ENCODE measurements at places on chromosomes 1 and 21.

DNA sequence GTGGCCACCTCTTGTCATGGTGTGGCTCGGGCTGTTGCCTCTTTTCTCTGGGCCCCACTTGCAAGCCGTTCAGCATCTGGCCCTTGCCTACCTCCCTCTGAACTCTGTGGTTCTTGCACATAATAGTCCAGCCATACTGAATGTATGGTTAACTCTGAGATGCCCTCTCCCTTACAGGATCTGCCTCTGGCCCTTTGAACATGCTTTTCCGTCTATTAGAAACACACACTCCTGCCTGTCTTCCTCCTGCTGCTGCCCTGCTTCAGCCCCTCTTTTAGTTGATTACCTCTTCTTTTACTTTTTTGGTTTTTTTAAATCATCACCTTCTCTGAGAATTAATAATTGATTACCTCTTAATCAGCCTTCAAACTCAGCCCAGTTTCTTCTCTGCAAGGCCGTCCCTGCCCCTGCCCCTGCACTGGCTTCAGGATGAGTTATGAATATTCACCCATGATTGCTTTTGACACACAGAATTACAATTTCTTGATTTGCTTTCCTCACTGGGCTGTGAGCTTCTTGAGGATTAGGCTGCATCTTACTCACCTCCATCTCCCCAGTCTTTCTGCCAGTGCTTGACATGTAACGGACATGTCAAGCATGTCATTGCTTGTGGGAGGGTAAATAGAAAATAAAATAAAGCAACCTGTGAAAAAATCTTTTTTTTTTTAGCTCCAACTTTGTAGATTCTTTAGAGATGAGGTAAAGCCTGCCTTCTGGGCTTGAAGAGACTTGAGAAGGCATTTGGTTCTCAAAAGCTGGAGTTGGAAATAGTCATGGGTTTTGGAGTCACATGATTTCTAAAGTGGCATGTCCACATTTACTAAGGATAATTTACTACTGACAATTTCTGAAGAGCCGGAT lies 158.3 kb downstream of the PLXNA2 start:
- DNase-seq = no peak

DNA sequence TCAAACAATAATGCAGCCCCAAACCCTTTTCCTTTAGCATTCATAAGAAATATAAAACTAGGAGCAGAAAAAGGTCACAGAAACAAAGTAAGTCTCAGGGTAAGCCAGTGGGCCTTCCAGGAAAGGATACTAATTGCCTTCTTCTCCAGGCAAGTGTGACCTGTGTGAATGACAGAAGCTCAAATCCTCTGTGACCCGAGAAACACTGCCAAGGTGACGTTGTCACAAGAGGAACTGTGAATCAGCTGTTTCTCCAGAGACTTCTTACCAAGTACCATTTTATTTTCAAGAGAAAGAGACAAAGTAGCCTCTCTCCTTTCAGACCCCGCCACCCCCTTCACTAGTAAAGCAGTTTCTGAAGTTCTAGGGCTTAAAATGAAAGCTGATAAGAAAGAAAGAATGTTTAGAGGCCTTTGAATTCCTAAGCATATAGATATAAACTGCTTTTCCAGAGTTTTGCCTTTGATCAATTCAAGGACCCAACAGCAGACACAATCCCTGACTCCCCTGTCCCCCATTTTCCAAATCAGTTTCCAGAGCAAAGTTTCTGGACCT lies 155.6 kb downstream of the NUF2 start:
- DNase-seq = no peak

GRCh38 chr1:225880636-225881035 lies 1.5 kb downstream of the TMEM63A start:
- no peak for DNase-seq

DNA sequence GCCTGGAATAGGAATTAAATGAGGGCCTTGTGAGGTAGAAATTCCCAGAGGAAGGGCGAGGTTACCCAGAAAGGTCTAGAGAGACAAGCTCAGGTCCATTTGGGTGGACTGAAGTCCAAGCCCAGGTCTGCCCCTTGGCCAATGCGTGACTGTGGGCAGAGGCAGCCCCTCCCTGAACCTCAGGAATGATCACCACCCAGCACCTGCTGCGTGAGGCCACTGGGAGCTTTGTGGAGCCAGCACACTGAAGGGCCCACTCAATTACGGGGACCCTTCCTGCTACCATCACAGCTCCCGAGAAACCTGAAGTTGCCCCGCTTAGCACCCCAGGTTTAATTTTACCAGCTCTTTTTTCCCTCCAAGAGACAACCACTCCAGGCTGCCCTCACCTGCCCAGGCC lies 6.5 kb upstream of the MATN1 start:
- no peak for DNase-seq

GRCh38 chr1:169759038-169759437 lies 25.2 kb upstream of the SELE start:
- DNase-seq = no peak

DNA sequence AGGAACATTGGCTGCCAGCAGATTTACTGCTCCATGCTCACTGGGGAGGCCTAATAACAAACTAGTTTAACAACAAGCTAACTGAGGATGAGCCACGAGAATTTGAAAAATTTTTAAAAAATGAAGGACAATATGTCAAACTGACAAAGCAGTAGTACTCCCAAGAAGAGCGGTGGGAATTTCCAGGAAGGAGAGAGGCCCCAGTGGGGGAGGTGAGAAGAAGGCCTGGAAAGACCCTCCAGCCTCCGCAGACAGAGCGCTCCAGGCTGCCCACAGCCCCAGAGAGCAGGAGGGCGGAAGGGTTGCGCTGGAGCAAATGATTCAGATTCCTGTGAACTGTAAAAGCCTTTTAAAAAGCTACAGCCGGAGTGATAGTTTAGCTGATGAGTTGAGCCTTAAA lies 78.5 kb downstream of the SIPA1L2 start:
- no peak for DNase-seq

GRCh38 chr1:223842784-223843183 lies 3.0 kb downstream of the TP53BP2 start:
- no peak for DNase-seq

DNA sequence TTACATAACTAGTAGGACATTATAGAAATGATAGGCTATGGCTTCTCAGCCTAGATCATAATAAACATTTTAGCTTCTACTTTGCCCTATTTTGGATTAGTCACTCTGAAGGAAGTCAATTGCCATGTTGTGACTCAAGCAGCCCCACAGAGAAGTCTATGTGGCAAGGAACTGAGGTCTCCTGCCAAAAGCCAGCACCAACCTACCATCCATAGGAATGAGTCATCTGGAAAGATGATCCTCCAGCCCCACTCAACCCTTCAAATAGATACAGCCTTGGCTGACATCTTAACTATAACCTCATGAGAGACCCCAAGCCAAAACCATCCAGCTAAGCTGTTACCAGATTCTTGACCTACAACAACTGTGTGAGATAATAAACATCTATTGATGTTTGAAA lies 76.3 kb upstream of the BEND5 start:
- no peak for DNase-seq

- DNase-seq = peak; percentile 89
Measured at GRCh38 chr1:206864939-206865671, at the start of gene IL20. TSS of gene IL20 (plus strand) at chr1:206865623. CDS start at chr1:206865853, 230 bp downstream.

DNA sequence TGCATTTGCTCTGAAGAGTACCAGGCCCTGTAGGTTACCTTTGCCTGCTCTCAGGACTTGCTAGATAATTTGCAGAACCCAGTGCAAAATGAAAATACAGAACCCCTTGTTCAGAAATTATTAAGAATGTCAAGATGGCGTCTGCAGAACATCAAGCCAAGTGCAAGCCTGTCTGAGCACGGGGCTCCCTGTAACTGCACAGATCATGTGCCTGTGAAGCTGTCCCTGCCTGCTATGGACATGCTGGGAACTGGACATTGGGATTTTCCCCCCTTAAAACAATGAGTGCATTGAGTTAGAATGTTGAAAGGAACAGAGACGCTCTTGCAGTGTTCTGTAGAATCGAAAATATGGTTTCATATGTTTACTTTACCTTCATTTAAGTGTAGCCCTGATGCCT lies 2.9 kb downstream of the CLDN14 start:
- DNase-seq = no peak

DNA sequence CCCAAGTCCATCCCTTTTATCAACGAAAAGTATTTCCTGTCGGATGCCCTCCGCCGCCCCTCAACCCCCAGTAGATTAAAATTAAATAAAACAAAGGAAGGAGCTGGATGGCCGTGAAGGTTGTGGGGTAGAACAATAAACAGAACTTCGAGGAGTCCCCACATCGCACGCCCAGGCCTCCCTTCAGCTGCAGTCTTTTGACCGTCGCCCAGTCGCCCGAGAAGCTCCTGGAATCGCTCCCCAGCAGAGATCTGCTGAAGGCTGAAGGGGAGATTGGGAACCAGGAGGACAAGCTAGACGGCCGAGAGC lies 905 bp downstream of the BARHL2 start:
- DNase-seq = no peak

GRCh38 chr1:11391886-11392285 lies 87.1 kb upstream of the DISP3 start:
- DNase-seq = no peak

DNA sequence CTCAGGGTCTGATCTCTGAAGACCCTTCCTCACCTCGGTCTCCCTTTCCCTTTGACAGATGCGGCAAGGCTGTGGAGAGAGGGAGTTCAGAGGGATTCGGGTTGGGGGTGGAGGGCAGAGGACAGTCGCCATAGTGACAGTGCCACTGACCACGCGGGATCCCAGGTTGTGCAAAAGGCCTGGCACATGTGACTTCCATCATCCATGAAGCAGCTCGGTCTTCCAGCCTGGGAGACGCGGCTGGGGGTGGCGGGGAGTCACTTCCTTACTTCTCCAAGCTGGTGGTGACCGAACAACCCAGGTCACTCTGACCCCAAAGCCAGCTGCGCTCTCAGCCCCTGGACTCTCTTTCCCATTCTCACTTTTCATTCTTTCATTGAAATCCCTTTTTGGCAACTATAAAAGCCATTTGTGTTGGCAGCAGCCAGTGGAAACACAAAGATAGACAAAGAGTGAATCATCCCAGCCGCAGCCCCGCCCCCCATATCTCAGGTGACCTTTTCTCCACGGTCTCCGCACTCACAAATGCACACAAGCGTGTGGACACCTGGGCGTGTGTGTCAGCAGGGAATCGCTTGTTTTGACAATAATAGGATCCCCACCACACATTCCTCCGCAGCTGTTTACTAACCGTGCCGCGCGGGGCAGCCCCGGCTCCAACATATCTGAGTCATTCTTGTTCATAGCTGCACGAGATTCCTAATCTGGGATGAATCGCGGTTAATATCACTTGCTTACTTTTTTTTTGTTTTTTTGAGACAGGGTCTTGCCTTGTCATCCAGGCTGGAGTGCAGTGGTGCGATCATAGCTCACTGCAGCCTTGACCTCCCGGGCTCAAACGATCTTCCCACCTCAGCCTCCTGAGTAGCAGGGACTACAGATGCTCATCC lies 68.3 kb downstream of the DHRS3 start:
- peak; percentile 23 for DNase-seq

DNA sequence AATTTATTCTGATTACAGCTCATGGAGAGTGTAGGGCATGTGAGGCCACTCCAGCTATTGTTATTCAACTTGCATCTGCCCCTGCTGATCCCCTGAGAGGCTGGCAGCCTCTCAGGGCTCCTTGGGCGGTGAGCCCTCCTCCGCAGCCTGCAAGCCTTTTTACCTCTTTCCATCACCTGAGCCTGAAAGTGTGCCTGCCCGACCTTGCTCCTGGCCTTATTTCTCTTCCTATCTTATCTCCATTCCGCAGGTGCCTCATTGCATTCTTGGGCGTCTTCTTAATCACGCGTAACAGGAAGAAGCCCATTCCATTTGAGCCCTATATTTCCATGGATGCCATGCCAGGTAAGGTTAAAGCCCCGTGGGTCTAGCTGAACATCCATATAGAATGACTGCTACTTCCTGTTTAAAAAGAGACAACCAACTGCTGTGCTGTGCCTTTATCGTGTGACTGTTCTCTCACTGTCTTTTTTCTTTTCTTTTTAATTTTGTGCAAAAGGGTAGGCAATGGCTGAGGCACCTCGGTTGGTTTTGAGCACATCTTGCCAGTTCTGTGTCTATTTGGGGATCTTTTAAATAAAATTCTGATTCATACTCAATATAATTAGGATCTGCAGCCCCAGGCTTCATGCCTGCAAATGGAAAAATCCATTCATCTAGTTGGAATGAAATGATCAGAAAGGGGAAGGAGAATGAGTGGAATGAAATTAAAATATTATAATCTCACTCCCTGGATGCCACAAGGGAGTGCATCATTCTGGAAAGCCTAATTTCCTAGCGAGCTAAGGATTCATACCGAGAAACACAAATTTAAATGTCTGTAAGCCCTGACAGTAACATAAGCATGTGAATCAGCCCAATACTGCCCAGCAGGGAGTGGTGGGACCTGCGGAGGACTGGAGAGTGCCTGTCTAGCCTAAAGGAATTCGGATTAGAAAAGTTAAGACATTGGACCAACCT lies 38.6 kb upstream of the RCAN3 start:
- no peak for DNase-seq
